ENCODE measurements at places on chromosomes 1 and 21.

DNA sequence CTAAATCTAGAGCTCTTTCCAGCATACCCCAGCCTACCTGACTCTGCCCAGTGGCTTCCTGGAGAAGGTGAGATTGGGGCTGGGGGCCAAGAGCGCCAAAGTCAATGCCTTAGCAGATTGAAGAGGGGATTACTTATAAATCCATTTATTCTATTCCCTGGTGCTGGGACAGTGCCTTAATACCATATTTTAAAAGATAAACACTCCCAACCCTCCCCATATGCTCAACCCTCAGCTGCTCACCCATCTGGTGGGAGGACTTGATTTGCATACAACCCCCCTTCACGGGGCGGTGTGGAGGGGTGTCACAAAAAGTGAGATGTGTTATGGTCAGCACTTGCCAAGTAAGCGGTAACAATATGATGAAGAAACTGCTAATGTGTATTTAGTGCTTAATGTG, 3.2 kb upstream of the DISP3 start:
- no peak for DNase-seq

GRCh38 chr1:244713332-244713731, 60.4 kb downstream of the DESI2 start:
- no peak for DNase-seq

DNA sequence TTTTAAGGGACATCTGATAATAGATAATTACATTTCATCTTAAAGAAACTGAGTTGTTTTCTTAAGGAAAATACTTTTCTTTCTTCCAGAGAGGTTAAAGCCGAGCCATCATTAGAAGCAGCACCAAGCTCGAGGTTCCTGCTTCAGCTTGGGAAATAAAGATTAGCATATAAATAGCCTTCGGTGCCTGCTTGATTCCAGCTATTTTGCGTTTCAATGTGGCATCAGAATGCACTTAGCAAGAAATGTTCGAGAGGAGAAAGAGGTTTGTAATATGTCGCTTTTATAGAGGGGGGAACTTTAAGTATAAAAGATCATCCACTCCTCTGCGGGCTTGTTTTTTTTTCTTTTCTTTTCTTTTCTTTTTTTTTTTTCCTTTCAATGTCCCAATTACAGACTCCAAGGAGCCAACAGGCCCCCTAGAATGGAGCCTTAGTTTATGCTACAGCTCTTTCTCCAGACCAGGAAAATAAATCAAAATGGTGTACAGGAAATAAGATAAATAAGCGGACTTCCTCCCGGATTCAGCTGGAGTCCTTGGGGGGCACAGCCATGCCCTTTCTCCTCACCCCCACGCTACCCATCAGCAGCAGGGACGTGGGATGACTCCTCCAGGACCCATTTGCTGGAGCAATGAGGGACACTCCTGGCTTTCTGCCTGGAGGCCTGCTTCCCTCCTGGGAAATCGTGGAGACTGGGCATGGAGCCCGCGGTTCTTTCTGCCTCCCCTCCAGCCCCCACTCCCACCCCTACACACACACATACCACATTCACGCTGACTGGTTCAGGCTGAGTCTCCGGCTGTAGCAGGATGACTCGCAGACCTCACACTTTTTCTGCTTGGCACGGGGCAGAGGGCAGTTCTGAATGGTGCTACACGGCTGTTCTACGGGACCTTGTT, 131.6 kb downstream of the RRAGC start:
- no peak for DNase-seq

- no peak for DNase-seq
Observed at GRCh38 chr21:45747233-45747766, 103.8 kb downstream of the PCBP3 start.

DNA sequence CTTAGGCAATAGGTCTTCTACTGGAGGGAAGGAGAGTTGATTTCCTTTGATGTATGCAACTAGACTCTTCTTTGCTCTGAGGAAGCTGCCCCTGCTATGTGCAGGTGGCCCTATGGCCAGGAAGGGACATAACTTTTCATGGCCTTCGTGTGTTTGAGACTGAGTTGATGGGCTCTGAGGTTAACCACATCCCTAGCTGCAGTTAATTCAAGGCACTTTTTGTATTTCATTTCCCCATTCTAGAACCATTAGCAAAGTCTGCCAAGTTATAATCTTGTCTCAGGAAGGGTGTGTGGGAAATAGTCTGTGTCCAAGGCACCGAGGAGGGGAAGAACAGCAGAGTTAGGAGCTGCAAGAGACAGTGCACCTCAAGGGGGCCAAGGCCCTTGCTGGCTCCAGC, 2.5 kb downstream of the FCRL4 start:
- no peak for DNase-seq
